ENCODE measurements at places on chromosomes 1 and 21.
A peak's percentile ranks its signal among the peaks of the same experiment; 100 is the strongest.

- no peak for DNase-seq
Measured at GRCh38 chr21:40060083-40060677, 192.9 kb downstream of the PCP4 start.

- no peak for DNase-seq
Measured at GRCh38 chr21:39041816-39042215, 141.4 kb downstream of the PSMG1 start.

DNA sequence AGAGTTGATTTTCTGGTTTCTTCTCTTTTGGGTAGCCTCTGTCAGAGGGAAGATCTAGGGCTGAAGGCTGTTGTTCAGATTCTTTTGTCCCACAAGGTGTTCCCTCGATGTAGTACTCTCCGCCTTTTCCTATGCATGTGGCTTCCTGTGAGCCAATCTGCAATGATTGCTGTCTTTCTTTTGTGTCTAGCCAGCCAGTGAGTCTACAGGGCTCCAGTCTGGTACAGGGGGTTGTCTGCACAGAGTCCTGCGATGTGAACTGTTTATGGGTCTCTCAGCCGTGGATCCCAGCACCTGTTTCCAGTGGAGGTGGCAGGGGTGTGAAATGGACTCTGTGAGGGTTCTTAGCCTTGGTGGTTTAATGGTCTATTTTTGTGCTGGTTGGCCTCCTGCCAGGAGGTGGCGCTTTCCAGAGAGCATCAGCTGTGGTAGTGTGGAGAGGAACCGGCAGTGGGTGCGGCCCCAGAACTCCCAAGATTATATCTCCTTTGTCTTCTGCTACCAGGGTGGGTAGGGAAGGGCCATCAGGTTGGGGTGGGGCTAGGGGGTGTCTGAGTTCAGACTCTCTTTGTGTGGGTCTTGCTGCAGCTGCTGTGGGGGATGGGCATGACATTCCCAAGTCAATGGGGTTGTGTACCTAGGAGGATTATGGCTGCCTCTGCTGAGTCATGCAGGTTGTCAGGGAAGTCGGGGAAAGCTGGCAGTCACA, 81.3 kb upstream of the C21orf91 start:
- no peak for DNase-seq

- DNase-seq, result no peak
Measured at GRCh38 chr1:111837393-111837792, 81.7 kb downstream of the DDX20 start.

DNA sequence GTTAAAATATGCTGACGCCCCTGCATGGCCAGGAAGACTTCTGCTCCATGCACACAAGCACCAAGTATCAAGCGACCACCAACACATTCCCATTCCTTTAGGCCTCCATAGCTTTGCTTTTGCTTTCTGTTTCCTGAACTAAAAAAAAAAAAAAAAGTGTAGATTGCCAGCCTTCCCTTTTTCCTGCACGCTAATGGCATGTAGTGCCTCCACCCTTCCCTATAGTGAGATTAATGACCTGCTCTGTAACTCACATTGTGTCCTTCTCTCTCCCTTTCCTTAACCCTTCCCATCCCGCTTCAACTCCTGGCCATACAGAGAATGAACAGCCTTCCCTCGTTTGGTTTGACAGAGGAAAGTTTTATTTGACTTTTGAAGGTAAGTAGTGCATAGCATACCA, 57.1 kb upstream of the DYNLT5 start:
- no peak for DNase-seq

DNA sequence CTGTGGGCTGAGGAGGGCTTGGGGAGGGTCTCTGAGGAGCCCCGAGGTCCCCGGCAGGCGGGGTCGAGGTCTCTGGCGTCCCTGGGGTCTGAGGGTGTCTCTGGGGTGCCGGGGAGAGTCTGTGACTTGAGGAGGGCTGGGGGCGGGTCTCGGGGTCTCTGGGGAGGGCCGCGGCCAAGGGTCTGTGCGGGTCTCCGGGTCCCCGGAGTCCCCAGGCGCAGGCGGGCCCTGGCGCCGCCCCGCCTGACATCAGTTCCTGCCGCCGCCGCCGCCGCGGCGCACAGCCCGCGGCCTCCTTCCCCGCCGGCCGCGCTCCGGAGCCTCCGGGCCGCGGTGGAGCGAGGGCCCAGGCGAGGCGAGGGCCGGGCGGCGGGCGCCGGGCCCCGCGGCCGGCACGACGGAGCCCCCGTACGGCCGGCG, at the start of gene PLEKHM2:
PLEKHM2 (plus strand) TSS at position 279 of the 420 bp plus-strand sequence. CDS start 239 bp downstream, outside the sequence.
- DNase-seq, result peak; percentile 53

DNA sequence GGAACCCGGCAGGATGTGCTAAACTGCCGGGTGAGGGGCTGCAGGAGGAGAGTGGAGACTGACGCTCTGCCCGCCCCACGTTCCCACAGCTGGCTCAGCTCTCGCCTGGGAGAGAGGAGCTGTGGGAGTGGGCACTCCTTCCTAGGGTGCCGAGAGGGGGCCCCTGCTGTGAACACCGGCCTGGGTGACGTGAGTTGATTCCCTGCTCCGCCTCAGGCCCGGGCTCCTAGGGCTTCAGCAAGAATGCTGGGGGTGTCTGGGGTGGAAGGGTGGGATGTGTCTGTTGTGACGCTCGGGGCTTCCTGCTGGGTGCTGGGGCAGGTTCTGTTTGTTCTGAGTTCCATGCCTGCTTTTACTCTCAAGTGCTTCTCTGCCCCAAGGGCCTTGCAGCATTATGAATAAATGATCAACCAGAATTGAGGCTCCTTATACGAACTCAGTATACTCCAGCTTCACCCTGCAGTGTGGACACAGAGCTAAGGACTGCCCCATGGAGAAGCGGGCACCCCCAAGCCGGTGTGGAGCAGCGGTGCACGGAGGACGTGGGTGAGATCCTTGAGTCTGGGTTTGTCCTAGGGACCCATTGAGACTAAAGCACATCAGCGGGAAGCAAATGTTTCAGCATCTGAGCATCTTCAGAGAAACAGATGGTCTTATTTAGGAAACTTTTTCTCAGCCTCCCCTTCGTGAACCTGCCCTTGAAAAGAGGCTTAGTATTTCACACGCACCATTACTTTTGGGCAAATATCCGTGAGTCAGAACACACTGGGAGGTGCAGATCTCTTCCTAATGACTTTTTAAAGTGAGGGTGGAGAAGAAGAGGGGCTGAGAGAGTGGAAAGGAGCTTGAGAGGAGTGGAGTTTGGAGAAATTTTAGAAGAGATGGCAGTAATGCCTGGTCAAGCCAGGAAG, 41.7 kb downstream of the SYT6 start:
- DNase-seq, result no peak

GRCh38 chr1:168408539-168408865, 127.8 kb downstream of the TBX19 start:
- DNase-seq, result no peak

- no peak for DNase-seq
Measured at GRCh38 chr1:159938211-159938852, 7.1 kb downstream of the IGSF9 start.

DNA sequence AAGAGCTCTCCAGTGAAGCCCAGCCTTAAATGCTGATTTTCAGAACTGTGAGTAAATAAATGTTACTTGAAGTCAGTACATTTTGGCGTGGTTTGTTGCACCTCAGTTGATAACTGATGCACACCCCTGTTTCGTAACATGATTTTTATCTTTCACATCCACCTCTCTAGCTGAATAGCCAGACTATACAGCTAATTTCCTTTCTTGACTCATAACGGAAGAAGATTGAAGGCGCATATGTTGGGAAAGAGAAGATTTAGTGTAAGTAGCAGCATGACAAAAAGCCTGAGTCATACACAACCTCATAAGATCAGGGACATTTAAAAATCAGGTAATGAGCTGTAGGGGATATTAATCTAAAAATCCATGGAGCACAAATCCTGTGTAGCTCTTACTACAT, 716.2 kb upstream of the ZP4 start:
- DNase-seq, result no peak

DNA sequence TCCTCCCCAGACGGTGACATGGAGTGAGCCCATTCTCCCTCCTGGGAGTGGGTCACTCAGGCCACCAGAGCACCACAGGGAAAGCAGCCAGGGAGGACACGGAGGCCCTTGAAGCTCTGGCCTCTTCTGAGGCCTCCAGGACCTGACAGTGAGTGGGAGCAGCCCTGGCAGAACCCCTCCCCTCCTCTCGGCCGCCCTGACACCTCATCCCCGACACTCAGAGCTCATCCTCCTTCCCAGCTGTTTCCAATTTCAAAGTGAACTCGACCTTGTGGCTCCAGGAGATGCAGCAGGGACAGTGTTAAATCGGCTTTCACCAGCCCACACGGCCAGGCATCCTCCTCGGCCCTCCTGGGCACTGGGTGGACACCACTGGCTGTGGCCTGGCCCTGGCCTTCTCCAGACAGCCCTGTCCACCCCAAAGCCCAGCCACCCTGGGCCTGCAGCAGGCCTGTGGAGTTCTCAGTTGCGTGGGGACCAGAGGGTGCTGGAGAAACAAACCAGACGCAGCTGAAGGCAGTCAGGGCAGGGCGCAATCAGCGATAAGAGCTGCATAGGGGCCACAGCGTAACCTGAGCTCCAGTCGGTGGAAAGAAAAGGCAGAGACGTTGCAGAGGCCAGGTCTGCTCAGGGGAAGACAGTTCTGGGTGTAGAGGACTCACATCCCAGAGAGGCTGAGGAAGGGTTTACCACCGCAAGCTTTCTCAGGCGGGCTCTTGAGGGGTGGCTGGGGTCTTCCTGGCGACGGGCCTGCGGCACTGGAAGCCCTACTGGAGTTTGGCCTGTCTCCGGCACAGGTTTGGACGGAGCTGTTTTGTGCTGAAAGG, 27.1 kb downstream of the FTCD start:
- DNase-seq, result no peak

- no peak for DNase-seq
Measured at GRCh38 chr1:21961337-21961736, 15.5 kb upstream of the CELA3B start.

GRCh38 chr1:239321877-239322276, 64.5 kb upstream of the CHRM3 start:
- no peak for DNase-seq

- DNase-seq, result peak; percentile 23
Measured at GRCh38 chr1:59682396-59683080, 132.2 kb upstream of the HOOK1 start.

GRCh38 chr1:204413170-204413535, 1.5 kb upstream of the PPP1R15B start:
- no peak for DNase-seq

- DNase-seq, result no peak
Measured at GRCh38 chr1:14962407-14962806, 191.1 kb upstream of the TMEM51 start.

GRCh38 chr1:27981145-27981544, 21.4 kb downstream of the XKR8 start:
- DNase-seq, result no peak

DNA sequence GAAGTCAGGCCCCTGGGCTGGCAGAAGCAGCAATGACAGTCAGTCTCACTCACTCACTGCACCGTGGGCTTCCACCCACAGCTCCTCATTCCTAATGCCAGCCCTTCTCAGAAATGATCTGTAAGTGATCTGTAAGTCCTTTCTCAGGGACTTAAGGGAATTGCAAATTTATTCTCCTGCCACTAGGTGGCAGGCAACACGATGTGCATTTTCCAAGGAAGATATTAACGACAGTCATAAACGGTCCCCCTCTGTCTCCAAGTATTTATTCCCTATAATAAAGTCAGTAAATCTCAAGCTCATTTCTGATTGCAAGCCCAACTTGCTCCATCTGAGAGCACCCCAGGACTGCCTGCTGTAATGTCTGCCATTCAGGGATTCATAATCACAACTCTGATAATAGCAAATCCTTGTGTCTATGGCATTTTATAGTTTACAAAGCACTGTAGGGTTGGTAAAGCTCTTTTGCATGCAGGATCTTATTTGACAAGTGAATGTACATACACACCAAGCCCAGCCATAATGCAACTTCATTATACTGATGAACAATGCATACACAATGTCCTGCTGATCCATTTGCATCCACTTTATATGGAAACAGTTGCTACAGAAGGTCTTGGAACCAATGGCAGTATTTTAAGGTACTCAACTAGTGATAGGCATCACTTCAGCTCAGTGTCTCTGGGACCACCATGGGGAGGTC, 380.5 kb upstream of the CAMK1G start:
- peak; percentile 67 for DNase-seq

- no peak for DNase-seq
Measured at GRCh38 chr1:71809085-71809484, 473.3 kb downstream of the NEGR1 start.

DNA sequence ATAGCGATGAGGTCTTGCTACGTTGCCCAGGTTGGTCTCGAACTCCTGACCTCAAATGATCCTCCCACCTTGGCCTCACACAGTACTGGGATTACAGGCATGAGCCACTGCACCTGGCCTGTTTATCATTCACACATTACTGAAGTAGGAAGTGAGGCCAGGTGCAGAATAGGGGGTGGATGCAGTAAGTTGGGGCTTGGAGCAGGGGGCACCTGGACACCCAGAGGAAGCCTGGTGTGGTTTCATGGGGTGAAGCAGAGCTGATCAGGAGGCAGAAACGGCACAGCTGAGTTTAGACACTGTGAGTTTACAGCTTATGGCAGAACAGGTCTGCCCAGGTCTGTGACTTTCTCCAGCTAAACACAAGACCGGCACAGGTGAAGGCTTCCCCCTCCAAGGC, 4.9 kb downstream of the CDA start:
- no peak for DNase-seq

- no peak for DNase-seq
Measured at GRCh38 chr1:210920258-210920657, 213.7 kb downstream of the KCNH1 start.

DNA sequence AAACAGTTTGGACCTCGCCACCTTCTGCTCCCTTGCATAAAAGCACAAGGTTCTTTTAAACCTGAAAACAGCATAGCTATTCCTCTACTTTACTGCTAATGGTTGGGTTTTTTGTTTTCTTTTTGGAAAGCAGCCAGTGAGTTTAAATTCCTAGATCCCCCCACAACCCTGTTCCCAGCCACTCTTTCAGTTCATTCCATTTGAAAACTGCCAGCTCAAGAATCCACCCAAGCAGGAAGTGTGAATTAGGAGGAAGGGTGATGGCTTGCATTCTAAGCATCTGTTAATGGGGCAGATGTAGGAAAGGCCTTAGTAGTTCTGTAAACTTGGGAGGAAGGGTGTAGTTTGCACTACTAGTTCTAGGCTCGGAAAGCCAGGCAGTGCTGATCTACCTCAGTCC, 172.9 kb upstream of the HOOK1 start:
- peak; percentile 13 for DNase-seq

GRCh38 chr21:31667639-31668038, 8.1 kb downstream of the SOD1 start:
- DNase-seq, result no peak

DNA sequence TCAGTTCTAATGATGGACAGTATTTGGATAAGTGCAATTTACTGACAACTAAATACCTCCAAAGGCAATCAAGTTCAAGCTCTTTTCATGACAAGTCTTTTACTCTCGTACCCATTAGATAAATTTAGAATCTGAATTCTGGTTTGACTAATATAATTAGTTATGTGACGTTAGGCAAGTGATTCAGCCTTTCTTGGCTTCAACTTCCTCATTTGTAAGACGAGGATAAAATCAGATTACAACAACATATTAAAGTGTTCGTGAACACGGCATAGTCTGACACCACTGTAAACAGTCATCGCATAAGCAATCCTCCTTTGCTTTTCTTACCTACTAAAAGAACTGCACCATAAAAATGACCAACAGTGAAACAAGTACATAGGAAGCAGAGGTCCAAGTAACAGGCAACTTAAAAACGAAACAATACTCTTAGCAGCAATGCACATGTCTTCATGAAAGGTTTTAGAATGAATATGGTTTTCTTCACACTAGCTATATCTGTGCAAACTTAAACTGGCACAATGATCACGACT, 25.7 kb downstream of the COA6 start:
- peak; percentile 32 for DNase-seq
